Fibroblast of pulmonary artery (primary cell): ENCODE measurements at places on chromosomes 6 and 20.

DNA sequence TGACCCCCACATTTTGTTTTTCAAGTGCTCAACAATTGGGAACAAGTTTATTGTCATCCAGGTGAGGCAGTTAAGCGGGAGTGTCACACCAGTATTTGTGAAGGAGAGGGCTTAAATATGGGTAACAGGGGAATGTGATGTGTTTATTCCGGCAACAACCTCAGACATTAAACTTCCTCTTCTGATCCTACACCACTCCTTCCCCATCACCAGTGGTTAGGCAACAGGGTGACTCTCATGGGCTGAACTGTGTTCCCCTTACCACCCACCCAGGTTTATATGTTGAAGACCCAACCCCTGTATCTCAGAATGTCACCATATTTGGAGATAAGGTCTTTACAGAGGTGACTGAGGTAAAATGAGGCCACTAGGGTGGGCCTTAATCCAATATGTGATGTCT lies 52.1 kb upstream of the RNF182 start:
- no peak for DNase-seq

GRCh38 chr6:105292689-105293339 lies 110.1 kb downstream of the PREP start:
- no peak for DNase-seq

DNA sequence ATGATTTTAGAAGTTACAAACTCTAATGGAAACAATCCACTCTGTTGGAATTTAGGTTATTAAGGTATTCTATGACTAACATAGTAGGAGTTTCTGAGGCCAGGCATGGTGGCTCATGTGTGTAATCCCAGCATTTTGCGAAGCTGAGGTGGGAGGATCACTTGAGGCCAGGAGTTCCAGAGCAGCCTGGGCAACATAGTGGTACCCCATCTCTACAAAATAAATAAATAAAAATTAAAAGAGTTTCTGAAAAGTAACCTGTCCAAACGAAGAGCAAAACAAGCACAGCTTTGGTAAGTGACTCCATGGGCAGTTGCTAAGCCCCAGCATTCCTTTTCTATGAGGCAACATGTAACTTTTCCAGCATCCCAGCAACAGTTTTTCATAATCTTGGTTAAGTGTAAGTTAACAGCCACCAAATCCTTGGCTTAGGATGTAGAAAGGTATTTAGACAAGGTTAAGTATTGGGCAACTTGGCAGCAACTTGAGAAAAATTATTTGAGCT lies 86.3 kb downstream of the SOX4 start:
- peak; percentile 88 for DNase-seq

DNA sequence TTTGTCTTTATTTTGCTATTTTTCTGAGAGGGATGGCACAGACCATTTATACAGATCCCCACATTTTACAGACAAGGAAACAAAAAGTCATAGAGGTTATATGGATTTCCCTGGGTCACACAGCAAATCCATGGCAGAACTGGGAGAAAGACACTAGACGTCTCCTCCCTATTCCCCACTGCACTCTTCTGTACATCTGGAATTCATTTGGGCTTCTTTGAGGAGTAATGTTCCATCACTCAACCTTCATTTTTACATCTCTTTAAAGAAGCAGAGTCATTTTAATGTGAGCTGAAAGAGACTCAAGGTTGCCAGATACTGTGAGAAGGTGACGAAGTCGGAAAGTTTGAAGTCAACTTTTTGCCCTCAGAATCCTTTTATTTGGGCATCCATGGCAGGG lies 207.3 kb downstream of the OTOR start:
- DNase-seq = no peak

GRCh38 chr6:165632194-165632593 lies 30.8 kb downstream of the PDE10A start:
- DNase-seq = peak; percentile 76

DNA sequence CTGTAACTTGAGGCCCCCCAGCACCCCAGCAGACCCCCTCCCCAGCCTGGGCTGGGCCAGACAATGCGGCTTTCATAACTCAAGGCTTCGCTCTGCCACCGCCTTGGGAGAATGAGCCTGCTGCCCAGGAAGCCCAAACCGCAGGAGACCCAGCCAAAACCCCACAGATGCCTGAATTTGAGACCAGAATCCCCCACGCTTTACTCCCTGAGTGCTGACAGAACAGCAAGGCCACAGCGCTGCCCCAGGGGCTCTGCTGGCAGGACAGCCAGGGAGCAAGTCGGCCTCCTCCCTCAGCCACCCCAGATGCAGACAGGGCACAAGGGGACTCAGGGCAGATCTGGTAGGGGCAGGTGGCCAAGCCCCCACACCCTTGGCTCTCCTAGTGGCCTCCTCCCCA lies 2.2 kb downstream of the MDFI start:
- no peak for DNase-seq

- DNase-seq = no peak
Observed at GRCh38 chr6:118886641-118887040, 7.3 kb upstream of the ASF1A start.

DNA sequence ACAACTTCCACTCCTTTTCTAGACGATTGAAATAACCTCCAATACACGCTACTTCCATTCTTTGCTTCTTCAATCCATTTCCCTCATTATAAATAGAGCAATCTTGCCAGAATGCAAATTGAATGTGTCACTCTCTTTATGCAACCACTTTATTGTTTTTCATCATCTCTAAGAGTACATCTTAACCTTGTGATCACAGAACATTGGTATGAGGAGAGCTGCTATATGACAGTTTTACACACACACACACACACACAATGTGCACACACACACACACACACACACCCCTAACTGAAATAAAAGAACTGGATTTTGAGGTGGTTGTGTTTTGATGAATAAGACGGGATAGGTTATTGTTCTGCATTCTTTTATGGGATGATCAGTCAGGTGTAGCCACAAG lies 187.0 kb downstream of the HDGFL1 start:
- peak; percentile 35 for DNase-seq

DNA sequence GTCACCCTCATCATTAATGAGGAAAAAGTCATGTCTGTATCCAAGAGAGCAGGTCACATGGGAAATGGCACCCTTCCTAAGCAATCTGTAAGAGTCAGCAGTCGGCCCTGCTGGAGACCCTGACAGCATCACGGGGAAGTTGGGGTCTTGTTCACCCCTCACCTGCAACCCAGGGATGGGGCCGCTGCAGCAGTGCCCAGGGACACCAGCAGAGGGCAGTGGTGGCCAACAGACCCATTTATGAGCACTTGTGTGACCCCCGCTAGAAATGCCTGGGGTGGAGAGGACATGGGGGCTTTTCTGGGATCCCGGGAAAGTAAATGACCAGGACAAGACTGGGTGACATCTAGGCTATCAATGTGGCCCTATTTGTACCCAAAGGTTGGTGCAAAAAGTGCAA lies 35.9 kb downstream of the ANKRD60 start:
- DNase-seq = no peak

GRCh38 chr6:43355862-43356590 lies 13.4 kb downstream of the ZNF318 start:
- peak; percentile 40 for DNase-seq

- no peak for DNase-seq
Observed at GRCh38 chr20:14892782-14893181, 555.4 kb upstream of the FLRT3 start.

DNA sequence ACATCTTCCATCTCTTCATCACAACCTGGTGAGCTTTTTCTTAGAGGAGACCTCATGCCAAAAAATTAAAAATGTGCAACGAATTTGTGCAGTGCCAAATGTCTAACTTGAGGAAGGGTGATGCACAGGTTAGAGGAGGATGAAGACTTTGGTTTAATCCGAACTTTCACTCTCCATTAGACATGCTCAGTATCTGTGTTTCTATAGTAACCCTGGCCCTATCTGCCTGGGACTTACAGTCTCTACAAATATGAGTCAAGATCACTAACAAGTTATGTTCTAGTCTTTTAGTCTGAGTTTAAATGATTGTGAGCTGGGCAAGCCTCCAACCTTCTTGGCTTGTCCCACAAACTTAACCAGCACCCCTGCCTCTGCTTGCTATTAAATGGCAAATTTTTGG lies 377.0 kb downstream of the BMP2 start:
- DNase-seq = no peak

DNA sequence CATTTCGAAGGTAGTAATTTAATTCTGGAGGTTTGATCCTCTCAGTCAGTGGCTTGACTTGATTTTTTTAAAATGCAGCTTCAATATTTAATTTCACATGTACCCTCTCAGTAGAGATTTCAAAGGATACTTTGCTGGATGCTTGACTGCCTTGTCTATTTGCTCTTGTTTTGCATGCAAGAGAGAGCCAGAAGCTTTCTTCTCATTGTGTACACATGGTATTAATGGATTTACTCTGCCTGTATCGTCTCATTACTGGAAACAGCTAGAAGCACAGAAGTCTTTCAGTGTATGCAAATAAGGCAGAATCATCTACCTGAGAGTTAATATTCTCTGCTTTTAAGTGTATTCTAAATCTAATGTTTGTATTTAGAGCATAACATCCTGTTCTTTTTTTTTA lies 84.3 kb upstream of the FOXO3 start:
- no peak for DNase-seq

- no peak for DNase-seq
Observed at GRCh38 chr6:142823256-142823902, 121.6 kb downstream of the HIVEP2 start.

GRCh38 chr6:107780226-107780625 lies 43.9 kb downstream of the SCML4 start:
- no peak for DNase-seq

- no peak for DNase-seq
Observed at GRCh38 chr6:9100869-9101580, 665.7 kb upstream of the SLC35B3 start.

DNA sequence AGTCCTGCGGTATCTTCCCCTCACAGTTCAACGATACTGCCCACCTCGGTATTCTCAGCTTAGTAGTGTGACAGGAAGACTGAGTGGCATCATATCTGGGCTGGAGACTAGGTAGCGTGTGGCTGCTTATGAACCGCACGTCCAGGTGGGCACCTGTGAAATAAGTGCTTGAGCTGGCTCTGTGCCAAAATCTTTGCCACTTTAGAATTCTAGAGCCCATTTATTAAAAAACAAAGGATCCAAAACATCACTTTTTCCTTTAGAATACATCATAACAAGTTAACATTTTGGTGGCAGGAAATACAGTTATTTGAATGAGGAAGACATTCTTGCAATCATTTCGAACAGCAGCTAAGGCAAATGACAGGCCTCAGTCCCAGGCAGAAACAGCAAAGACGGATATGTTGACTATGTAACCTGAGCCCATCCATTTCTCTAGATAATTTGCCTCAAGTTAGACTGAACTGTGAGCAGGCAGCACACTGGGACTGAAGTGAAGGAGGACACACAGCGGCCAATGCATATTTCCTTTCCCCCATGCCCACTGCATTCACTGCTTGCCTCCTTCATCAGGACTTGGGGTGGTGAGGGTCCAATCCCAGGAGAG lies 136.6 kb downstream of the GMDS start:
- no peak for DNase-seq

- DNase-seq = no peak
Observed at GRCh38 chr20:10360878-10361277, 73.1 kb downstream of the MKKS start.

- peak; percentile 86 for DNase-seq
Observed at GRCh38 chr6:63571361-63572043, 778 bp upstream of the LOC128125822 start.
